BE2C (cell line): ENCODE measurements at places on chromosomes 5 and 9.

DNA sequence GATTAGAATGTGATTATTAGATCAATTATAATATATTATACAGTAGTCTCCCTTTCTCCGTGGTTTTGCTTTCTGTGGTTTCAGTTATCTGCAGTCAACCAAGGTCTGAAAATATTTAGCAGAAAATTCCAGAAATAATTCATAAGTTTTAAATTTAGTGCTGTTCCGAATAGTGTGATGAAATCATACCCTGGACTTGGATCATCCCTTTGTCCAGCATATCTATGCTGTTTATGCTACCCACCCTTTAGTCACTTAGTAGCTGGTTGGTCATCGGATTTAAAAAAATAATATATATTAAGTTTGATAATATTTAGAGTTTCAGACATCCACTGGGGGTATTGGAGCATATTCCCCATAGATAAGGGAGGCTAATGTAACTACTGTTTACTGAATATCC lies 19.6 kb downstream of the RMI1 start:
- DNase-seq: no peak

DNA sequence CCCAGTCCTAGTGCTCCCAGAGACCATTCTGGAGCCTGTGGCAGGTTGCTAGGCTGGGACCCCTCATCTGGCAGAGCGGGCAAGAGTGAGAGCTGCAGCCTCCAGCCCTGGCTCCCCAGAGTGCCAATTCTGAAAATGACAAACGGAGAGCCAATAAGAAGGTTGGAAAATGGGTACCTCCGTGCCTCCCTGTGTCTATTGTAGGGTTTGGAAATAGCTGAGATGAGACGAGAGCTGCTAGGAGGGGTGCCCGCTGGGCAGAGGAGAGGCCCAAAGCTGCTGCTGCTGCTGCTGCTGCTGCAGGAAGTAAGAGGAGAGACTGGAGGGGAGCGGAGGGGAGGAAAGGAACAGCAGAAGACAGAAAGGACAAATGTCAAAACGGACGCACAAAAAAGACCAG lies 36.0 kb upstream of the FUBP3 start:
- no peak for DNase-seq

GRCh38 chr5:83517072-83517687 lies 45.6 kb downstream of the VCAN start:
- DNase-seq: no peak

DNA sequence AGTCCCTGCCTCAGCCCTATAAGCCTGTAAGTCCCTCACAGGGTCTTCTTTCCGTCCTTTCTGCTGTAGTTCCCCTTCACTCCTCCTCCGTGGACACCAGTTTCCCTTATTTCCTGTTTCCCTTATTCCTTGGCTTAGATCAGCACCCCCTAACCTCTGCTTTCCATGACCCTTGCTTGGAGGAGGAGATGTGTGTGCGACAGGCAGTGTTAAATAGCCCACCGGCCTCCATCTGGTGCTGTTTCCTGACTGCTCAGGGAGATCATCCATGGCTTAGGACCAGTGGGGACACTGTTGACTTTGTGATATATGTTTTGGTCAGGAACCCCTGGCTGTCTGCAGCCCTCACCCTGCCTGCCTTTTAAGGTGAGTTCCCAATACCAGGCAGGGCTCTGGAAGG lies 34.1 kb upstream of the PSD2 start:
- DNase-seq: no peak

GRCh38 chr5:13739479-13739878 lies 205.0 kb downstream of the DNAH5 start:
- DNase-seq: no peak

DNA sequence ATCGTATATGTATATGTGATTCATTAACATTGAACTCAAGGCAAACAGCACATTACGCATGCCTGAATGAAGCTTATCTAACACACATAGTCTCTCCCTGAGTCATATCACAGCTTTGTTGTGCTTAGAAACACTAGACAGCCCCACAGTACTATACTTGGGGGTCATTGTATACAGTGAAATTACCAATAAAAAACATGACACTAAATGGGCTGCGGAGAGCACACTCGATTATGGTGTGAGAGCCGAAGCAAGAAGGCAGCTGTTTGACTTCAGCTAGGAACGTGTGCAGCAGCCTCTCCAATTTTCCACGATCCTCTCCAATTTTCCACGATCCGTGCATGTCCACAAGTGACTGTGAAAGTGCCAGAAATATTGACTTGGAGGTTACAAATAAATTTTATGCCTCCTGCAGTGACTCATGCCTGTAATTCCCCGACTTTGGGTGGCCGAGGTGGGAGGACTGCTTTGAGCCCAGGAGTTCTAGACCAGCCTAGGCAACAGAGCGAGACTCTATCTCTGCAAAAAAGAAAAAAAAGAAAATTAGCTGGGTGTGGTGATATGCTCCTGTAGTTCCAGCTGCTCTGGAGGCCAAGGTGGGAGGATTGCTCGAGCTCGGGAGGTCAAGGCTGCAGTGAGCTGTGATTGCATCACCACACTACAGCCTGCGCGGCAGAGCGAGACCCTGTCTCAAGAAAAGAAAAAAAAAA lies 102.4 kb downstream of the DAPK1 start:
- no peak for DNase-seq

- DNase-seq: no peak
These were observed 29.2 kb upstream of the GTF2H2C start for GRCh38 chr5:69530561-69531405.

- DNase-seq: no peak
These were observed 15.1 kb downstream of the IFNA1 start for GRCh38 chr9:21455320-21455719.

GRCh38 chr9:112032743-112033142 lies 136.1 kb downstream of the UGCG start:
- no peak for DNase-seq

GRCh38 chr5:173720286-173720952 lies 104.0 kb upstream of the BOD1 start:
- DNase-seq: peak; percentile 72

DNA sequence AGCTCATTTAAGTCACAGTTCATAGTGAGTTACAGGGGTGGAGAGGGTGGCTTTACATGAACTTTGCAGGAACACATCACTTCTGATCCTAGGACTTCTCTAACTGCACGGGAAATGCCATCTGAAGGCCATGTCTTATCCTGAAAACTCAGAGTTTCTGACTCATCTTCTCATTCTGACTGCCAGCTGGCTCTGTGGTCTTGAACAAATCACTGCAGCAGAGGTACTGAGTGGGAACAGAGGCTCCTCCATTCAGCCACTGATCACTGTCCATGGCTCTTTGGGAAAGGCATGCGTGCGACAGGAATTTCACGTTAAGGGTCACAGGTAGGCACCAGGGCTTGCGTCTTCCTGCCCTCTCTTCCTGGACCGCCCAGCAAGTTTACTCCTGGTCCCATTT lies 114.6 kb upstream of the LRRTM2 start:
- no peak for DNase-seq

- DNase-seq: peak; percentile 68
These were observed 32.7 kb downstream of the PRUNE2 start for GRCh38 chr9:76873056-76873792.

DNA sequence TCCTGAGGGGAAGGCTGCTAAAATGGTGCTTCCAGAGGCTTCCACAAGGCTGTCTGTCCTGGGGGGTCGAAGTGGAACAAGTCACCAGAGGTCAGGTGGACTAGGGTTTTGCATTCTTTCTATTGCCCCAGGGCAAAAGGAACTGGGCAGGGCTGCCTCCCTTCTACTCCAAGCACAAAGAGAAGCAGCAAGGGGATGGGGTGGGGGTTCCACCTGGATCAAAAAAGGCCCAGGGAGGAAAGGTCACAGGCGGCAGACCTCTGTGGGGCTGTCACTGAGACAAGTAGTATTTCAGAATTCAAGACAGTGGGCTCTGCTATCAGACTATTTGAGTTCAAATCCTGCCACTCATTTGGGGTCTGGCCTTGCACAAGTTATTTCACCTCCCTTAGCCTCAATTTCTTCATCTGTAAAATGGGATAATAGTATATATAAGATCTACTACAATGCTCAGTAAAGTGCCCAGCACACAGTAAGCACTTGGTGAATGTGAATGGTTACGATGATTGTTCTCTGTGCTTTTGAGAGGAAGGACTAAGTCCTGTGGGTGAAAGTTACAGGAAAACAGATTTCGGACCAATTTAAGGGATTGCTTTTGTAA lies 1.9 kb upstream of the ARSI start:
- DNase-seq: no peak

DNA sequence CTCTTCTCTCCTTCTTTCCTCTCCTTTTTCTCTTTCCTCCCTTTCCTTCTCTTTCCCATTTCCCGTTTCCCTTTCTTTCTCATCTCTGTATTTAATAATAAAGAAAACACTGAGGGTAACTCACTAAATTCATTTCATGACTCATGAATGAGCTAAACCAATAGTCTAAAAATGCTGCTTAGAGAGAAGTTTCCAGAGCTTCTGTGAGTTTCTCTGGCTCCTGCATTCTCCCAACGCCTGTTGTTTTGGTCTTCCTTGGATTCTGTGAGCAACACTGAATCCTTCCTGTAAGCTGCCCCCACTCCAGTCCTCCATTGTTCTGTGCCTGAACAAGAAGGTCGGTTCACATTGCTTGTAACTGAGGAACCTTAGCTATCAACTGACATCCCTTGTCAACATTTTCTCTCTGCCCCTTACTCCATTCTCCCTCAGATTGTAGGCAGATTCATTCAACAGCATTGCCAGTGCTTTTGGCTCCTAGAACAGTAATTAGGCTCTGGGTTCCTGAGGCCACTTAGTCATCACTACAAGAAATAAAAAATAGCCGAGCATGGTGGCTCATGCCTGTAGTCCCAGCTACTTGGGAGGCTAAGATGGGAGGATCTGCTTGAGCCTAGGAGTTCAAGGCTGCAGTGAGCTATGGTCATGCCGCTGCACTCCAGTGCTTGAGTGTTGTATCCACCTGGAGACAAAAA lies 237.7 kb upstream of the KLF4 start:
- DNase-seq: no peak

- DNase-seq: no peak
These were observed 82.4 kb downstream of the FOXD1 start for GRCh38 chr5:73365990-73366667.

GRCh38 chr9:125121146-125121545 lies 22.2 kb downstream of the SCAI start:
- DNase-seq: no peak

GRCh38 chr9:35156781-35157180 lies 5.0 kb upstream of the UNC13B start:
- no peak for DNase-seq

DNA sequence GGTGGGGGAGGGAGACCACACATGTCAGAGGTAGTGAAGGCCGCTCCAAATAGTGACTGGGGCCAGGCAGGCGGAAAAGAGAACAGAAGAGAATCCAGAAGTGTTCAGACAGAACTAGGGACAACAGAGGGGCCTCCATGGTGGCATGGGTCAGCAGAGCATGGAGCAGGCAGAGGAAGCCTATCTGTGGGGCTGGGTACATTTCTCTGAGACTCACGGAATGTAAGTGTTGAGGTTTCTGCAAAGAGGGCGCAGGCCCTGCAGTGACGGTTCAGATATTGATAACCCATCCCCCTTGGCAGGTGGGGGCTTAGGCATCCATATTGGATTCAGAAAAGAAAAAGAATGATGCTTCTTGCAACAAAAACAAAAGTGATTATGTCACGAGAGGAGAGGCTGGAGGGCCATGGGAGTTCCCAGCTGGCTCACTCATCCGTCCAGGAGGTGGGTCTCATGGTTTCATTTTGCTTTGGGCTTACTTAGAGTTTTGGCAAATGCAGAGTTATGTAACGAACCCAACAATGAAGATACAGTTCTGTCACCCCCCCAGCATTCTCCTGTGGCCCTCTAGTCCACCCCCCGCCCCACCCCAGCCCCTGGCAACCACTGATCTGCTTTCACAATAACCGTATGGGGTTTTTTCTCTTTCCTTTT lies 5.4 kb upstream of the RMND5B start:
- DNase-seq: no peak

- no peak for DNase-seq
These were observed 14.6 kb downstream of the NREP start for GRCh38 chr5:111742177-111742994.

- DNase-seq: no peak
These were observed 83.4 kb downstream of the RAPGEF1 start for GRCh38 chr9:131656356-131657036.

GRCh38 chr9:129235931-129236331 lies 57.9 kb upstream of the IER5L start:
- DNase-seq: peak; percentile 5

GRCh38 chr5:147784146-147784987 lies 1.8 kb upstream of the JAKMIP2 start:
- no peak for DNase-seq

GRCh38 chr5:29051509-29051908 lies 2013.1 kb upstream of the CDH9 start:
- DNase-seq: no peak

- DNase-seq: no peak
These were observed 414.5 kb upstream of the ADAMTSL1 start for GRCh38 chr9:18059447-18059846.

DNA sequence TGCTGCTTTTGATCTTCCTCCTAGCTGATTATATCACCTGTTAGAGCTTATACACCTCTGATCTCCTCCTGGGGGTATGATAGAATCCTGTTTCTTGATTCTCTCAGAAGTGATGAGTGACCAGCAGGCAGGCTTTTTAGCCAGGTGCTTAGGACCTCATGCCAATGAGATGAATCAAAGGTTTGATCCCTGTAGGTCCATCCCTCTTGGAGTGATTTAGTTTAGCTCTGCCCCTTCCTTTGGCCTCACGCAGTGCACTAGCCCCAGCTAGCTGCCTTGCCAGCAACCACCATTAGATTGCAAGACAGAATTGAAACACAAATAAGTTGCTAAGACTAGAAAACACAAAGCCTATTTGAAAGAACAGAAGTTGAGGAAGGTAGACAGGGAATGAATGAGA lies 84.4 kb downstream of the ZSWIM6 start:
- DNase-seq: no peak

- DNase-seq: no peak
These were observed 16.1 kb downstream of the CPLX2 start for GRCh38 chr5:175887463-175887862.

DNA sequence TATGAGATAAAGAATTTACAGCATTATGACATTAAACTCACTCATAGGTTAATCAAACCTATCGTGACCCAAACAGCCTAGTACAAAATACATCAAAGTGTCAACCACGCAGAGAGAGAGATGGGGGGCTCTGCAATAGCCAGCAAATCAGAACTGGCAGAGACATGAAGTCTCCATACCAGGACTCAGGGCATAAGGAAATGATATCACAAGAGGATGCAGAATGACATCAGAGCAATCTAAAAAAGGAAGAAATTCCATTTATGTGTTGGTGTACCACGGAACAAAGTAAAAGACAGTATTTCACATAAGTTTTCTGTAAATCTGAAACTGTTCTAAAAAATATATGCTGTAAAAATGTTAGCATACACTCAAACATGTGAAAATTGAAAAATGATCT lies 24.6 kb downstream of the BICD2 start:
- no peak for DNase-seq

- no peak for DNase-seq
These were observed 15.8 kb downstream of the PSMB7 start for GRCh38 chr9:124399323-124399967.

- no peak for DNase-seq
These were observed 123.4 kb downstream of the TMEM161B start for GRCh38 chr5:88145221-88145610.

- DNase-seq: no peak
These were observed 11.9 kb upstream of the TNIP1 start for GRCh38 chr5:151092762-151093161.

- DNase-seq: no peak
These were observed 46.3 kb downstream of the MAST4 start for GRCh38 chr5:66642538-66642937.
